ENCODE measurements at places on chromosomes 2 and 18.

DNA sequence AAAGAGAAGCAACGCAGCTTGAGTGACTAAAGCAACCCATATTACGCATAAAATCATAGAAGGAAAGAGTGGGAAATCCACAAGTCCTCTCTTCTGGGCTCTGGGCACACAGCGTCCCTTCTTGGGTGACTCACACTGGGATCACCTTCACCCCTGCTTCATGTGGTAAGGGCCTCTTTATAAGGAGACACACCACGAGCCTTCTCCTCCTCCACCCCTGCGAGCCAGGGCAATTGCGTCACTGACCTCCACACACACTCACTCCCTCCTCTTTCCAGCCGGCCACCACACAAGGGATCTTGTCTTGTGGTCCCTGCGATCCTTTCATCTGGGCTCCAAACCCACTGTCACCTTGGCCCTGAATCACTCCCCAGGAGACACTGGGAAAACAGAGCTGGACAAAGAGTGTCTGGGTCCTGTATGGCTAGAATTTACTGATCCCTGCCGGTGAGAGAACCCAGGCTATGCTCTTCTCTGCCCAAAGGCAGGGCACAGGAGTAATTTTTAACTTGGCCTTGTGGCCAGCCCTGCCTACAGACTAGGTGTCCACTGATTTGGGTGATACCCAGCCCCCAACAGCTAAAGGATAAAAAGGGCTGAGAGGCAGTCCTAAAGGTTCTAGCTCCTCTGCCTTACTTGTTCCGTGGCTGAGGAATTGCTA, 35.3 kb downstream of the NHEJ1 start:
- DNase-seq, result peak; percentile 97

DNA sequence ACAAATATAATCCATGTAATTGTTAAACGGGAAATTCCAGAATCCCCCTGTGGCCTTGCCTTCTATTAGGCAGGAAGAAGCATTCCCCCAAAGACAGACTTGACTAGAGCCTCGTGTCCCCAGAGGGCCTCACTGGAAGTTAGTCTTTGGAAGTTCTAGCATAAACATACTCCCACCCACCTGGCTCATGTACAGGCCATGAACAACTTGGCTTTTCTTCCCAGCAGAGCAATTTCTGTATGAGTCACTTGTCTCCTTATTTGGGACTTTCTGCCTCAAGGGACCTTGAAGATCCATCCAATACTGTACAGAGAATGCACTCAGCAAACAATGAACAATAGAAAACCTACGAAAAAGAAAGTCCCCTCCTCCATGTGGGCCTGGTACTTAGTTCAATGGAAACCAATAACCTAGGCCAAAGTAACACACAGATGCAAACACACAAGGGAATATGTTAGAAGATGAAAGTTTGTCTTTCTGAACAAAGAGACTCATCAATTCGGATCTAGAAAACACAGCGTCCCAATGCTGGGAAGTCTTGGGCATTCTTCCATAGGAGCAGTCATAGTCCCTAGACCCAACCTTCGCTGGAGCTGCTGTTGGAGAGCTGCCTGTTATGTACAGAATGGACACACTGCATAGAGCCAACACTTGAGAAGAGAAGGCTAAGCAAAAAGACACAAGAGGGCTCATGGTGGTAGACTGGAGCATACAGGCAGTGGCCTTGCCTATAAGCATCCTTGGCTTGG, 303.5 kb downstream of the HRH4 start:
- peak; percentile 26 for DNase-seq

GRCh38 chr18:34543945-34544344, 166.2 kb upstream of the DTNA start:
- DNase-seq, result no peak

DNA sequence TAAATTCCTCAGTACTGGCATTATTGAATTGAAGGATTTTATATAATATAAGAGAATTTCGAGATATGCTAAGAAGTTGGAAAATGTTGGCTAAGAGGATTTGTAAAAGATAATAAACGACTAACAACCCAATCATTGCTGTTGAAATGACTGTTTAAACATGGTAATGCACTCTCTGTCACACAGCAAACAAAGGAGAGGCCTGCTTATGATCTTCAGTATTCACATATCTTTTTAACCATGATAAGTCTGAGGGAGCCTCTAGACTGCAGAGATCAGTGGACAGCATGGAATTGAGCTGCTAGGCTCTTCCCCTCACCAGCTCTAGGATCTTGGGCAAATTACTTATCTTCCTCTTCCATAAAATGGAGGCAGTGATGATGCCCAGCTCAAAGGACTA, 2.7 kb downstream of the KCTD18 start:
- DNase-seq, result no peak

DNA sequence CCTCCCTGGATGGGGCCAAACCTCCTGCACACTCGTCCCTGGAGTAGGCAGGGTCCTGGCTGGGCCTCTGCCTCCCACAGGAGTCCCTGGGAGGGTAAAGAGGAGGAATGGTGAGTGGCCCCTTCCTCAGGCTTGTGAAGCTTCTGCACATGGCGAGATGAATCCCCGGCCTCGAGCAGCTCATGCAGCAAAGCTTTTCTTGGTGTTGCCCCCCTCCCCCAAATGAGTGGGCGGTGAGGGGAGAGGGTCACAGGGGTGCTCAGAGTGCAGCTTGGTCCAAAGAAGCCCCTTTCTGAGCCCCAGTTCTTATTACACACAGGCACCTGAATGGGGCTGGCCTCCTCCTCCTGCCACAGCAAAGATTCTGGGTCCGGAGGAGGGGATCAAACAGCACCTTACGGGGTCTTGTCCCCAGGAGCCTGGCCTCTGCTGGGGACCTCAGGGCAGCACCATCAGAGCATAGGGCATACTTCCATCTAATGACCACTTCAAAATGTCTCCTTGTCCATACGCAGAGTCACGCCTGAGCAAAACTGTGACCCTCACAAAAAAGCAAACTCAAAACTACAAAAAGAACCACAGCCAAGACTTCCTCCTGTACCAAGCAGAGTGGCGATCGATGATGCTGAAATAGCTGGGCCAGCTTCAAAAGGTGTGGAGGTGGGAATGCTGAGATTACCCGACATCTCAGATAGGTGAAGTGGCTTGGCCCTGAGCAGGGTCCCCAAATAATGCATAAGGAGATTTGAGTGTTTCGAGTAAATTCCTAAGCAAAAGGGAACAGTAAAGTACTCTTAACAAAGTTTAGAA, 148.4 kb upstream of the TWIST2 start:
- no peak for DNase-seq

DNA sequence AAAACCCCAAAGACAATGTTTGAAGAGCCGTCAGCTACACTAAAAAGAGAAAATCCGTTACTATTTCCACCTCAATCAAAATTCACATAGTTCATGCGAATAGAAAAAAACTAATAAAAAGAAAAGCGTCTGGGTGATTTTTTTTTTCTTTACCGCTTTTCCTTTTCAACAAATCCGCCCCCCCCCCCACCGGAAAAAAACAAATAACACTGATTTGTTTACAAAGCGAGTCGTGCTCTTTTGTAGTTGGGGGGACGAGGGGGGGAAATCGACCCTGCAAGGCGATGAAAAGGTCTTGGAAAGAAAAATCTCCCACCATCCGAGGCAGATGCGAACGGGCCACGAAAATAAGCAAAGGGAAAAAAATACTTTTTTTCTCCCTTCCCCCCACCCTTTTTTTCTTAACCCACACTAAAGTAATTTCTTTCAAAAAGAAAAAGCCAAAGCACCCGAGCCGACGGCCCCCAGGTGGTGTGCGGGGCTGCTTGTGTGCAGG, 638 bp downstream of the ZNF521 start:
- no peak for DNase-seq

GRCh38 chr18:10838553-10838952, 310.8 kb downstream of the PIEZO2 start:
- DNase-seq, result peak; percentile 91

- no peak for DNase-seq
These were observed 53.5 kb downstream of the MGAT5 start for GRCh38 chr2:134307334-134307733.

DNA sequence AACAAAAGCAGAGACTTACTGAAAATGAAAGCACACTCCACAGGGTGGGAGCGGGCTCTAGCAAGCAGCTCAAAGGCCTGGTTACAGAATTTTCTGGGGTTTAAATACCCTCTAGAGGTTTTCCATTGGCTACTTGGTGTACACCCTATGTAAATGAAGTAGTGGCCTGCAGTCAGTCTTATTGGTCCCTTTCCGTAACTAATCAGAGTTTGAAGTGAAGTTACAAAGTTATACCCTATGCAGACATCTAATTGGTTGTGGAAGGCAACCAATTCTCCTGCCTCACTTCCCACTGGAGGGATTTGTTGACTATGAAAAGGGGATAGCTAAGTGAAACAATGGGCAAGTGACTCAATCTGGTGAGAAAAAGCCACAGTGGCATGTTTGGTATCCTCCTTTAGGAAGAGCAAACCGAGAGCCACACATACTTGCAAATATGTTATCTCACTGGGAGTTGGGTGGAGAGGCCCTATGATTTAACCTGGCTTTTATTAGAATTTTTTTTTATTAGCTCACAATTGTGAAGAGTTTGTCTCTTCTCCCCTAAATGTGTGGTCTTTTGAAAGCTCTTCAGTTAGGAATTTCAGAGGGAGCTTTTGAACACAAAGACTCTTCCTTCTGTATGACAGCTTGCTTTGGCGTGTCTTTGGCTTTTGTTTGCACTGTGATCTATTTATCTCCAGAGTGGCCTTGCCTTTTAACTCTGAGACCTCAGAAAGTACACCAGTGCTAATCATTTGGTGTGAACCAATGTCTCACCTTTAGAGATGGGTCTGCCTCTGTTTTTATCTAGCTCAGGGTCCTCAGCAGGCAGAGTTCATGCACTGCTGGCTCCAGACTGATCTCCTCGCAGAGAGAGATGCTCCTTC, 69.6 kb downstream of the MAP4K4 start:
- peak; percentile 80 for DNase-seq

DNA sequence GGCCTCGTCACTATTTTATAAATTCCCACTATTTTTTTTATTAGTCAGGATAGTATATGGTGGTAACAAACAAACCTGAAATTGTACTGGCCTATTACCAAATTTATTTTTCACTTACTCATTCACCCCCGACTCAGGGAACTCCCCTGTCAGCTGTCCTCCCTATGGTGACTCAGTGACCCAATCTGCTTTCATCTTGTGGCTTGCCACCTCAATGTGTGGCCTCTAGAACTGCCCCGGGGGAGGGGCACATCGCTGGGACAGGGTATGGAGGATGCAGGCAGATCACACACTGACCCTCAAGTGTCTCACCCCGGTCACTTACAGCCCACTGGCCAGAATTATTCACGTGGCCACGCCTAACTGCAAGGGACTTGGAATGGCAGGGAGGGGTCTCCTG, 71.6 kb downstream of the ACTR2 start:
- no peak for DNase-seq

- DNase-seq, result no peak
These were observed 22.6 kb downstream of the YES1 start for GRCh38 chr18:789397-789796.

GRCh38 chr18:74806700-74807416, 209.2 kb downstream of the ZNF407 start:
- peak; percentile 59 for DNase-seq

DNA sequence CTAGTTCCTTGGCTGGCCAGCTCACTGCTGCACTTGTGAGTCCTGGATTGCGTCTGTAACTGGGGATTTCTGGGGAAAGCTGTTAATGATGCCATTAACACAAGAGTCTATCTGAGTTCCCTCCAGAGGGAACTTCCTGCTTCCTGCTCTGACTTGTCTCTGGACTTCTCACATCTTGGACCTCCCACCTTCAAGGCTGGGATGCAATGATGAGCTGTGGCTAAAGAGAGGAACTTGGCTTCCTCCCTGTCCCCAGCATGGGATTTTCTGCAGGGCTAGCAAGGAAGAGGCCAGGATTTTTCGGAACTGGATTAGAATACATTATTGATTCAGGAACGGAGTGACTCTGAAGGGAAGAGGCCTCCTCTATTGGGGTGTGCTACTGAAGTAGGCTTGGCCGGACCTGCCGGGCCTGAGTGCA, 155.5 kb downstream of the CLIP4 start:
- no peak for DNase-seq

GRCh38 chr2:73503992-73504570, 118.4 kb downstream of the ALMS1 start:
- no peak for DNase-seq
